ENCODE measurements at places on chromosomes 6 and 20.

- DNase-seq = peak; percentile 17
Measured at GRCh38 chr20:58981628-58982364, 740 bp downstream of the NELFCD start.

DNA sequence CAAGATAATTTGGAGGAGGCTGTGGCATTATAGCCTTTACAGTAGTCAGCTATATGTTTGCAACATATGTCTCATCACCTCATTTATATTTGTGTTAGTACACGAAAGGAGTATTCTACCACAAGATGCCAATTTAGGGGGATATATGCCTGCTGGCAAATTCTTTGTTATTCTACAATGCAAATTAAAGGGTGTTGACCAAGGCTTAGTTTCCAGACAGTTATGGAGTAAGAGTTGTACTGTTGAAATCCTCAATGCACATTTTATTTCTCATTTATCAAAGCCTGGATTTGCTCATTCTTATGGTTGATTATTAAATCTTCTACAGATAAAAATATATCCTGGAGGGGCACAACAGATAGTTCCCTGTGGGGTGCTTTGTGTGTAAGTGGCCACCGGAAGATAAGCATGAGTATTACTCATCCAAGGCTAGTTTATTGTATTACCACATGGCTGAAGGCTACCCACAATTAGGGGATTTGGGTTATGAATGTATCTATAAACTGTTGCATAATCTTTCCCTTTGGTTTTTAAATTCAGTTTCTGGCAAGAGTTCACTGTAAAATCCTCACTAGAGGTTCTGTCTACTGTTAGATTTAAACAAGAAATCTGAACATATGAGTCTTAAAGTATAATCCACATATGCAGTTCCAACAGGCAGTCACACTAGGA is 9.0 kb downstream of the CST9 start:
- no peak for DNase-seq

- DNase-seq = no peak
Measured at GRCh38 chr6:168397012-168397411, 44.0 kb upstream of the SMOC2 start.

DNA sequence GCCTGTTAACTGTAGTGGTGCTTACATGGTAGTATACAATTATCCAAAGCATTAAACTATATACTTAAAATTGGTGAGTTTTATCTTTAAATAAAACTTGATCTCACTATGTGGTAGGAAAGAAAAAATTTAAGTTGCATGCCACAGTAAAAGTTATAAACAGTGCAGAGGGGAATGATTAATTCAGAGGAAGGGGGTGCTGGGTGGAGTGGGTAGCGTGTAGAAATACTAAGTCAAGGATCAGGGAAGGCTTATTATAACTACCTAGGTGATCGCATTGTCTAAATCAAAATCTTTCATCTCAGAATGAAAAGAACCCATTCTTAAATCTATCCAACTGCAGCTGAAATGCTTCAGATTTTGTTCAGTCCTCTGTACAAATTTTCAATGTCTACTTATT is 428.3 kb downstream of the ADGRB3 start:
- no peak for DNase-seq

DNA sequence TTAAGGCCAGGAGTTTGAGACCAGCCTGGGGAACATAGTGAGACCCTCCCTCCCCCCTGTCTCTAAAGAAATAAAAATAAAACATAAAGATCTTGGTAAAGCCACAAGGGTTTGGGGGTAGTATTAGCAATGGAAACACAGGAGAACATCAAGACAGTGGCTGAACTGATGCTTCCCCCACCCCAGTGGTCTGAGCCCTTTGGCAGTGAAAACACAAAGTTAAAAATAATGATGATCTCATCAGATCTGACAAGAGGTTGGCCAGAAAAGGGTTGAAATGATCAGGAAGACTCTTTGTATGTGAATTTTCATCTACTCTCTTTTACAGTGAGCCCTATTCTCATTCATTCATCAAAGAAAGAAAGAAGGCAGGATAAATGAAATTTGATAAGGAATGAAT is 93.7 kb downstream of the KCNB1 start:
- DNase-seq = no peak

- DNase-seq = no peak
Measured at GRCh38 chr6:119610265-119610664, 260.7 kb upstream of the MAN1A1 start.

- no peak for DNase-seq
Measured at GRCh38 chr6:166470863-166471410, 88.2 kb upstream of the MPC1 start.

- DNase-seq = peak; percentile 80
Measured at GRCh38 chr6:35449287-35449881, 2.8 kb upstream of the FANCE start.

GRCh38 chr20:32164984-32165735 is 42.4 kb downstream of the PLAGL2 start:
- no peak for DNase-seq

DNA sequence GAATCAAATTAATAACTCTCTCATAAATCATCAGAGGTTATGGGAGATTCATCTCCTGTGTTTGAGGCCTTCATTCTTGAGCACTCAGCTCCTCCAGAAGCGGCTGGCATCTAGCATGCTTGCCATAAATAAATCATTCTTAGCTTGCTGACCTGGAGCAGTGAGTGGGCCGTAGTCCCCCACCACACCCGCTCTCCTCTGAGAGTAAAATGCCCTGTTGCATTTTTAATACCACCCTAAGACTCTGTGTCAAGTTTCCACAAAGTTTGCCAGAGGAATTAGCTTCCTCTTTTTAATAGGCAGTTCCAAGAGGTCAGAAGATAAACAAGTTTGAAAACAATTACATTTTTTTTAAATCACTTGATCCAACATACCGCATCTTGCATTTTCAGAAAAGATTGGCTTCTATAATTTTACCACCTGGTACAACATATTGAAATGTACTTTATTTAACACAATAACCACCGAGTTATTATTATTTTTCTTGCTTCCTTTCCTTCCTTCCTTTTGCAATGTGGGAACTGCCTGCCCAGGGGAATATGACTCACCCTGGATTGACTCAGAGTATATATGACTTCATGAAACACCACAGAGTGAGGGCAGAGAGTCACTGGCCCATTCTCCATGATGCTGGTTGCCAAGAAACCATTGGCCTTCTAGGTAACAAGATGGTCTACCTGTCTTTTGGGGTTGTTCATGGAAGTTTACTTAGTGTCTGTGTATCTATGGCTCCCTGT is 29.4 kb upstream of the CLIC5 start:
- DNase-seq = no peak

- DNase-seq = no peak
Measured at GRCh38 chr6:110755411-110755834, 59.8 kb downstream of the CDK19 start.

- no peak for DNase-seq
Measured at GRCh38 chr6:143294265-143294860, 156.1 kb downstream of the ADAT2 start.

DNA sequence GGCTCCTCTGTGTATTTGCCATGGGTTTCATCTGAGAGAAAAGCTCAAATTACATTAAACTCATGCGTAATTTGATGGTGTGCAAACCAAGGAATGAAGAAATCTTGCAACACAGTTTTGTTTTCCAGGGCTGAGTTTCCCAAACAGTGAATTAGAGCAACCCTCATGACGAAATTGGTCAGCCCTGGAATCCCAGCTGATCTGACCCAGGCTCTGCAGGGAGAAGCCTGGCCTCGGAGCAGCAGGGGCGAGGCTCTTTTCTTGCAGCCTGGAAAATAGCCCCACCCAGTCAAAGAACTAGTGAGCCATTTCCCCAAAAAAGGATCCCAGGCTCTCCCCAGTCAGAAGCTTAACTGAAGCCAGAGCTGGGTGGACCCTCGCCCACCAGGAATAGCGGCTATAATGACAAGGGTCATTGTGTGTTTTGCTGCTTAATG is 107.3 kb upstream of the SNX9 start:
- DNase-seq = no peak

DNA sequence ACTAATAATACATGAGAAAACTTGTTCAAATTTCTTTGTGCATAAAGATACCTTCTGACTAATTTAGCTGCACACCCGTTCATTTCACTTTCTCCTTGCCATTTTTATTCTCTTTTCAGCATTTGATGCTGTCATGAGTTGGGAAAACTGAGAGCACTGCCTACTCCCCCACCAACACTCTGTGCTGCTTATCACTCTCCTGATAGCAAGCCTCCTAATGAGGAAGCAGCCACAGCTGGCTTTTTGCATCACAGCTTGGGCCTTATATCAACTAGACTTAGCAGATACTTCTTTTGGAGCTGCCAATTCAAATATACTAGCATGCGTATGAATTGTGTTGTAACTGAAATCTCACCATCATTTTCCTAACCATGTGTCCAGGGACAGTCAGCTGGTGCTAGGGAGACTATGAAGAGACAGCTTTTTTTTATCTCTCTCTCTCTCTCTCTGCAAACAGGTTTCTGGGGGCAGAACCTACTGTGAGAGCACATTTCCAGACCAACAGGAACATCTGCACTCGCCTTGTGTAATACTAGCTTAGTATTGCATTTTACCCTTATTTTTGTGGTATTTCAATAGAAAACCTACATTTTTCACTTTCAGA is 699.0 kb downstream of the KHDRBS2 start:
- DNase-seq = no peak

GRCh38 chr20:40945754-40946450 is 82.7 kb upstream of the TOP1 start:
- DNase-seq = peak; percentile 23

DNA sequence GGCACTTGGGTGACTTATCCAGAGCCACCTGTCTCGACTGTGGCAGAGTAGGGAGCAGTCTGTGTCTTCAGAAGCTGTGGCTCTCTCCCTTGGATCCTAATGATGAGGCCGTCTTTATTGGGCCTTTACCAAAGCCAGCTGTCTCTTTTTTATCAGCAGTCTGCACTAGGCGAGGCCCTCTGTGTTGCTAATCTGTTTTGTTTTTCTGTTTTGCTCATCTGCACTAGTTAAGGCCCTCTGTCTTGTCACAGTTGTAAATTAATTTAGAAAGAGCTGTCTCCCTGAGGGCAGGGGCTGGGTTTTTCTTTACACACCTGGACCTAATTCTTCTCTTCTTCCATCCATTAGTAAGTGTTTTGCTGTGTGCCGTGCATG is 45.0 kb downstream of the CDS2 start:
- DNase-seq = no peak

DNA sequence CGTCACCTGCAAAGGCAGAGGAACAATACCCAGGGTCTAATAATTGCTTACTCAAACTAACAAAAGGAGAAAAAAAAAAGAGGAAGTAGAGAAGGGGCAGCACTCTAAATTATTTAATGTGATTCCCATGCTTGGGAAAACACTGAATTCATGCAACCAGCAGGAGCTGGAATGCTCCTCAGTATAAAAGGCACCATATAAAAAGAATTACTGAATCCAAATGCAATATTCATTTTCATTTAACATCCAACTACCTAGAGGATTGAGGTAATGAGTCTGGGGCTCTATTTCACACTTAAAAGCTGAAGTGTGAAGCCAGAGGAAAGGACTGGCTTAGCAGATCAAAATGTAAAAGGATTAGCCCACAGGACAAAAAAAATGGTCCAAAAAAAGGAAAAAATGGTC is 8.7 kb downstream of the B4GALT5 start:
- DNase-seq = no peak

DNA sequence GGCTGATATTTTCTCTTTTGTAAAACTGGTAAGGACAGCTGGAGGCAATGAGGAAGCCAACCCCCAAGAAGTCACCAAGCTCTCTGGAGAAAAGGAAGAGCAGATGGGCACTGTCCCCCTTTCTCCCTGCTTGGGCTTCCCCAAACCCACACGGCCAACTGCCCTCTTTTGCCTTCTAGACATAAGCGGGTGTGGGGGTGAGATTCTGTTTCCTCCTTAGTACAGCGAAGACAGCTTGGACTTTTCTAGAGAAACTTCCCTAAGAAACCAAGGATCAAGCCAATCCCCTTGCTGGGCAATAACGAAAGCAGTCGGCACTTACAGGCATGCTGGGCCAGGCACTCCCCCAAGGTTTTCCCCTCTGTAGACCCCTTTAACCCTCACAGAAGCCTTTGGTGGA is 110.3 kb downstream of the CDC5L start:
- no peak for DNase-seq

GRCh38 chr20:58546416-58546711 is 31.2 kb upstream of the APCDD1L start:
- DNase-seq = no peak

GRCh38 chr20:558117-558516 is 14.5 kb upstream of the CSNK2A1 start:
- no peak for DNase-seq

DNA sequence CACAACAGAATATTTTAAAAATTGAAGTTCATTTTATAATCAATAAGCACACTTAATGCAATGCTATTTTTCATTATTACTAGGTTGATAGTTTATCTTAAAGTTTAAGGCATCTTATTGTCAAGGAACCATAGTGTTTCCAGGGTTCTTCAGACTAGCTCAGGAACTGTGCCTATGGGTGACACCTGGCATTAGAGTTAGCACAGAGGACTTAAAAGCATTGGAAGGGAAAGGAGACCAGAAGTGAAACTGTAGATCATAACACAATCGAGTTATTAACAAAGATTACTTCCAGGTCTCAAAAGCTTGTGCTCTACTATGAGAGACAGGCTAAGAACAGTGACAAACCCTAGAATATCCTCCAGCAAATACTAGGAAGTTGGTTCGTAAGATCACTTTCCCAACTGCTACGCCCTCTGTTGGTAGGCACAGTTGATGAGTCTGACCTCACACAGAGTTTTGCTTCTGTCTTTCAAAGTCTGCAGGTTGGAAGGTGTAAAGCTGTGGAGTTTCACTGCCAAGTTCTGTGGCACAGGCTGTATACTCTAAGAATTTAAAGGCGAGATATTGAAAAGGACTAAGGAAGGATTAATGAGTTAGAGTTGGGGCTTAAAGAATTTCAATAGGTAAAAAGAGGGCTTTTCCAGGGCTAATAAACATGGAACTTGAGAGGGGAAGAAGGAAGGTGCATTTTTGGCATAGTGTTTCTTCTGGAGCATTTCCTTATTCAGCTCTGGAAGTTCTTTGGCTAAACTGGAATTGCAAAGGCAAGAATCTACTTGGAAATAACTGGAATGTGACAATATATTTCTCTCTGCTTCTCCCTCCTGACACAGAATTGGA is 531.3 kb upstream of the JAG1 start:
- peak; percentile 12 for DNase-seq

DNA sequence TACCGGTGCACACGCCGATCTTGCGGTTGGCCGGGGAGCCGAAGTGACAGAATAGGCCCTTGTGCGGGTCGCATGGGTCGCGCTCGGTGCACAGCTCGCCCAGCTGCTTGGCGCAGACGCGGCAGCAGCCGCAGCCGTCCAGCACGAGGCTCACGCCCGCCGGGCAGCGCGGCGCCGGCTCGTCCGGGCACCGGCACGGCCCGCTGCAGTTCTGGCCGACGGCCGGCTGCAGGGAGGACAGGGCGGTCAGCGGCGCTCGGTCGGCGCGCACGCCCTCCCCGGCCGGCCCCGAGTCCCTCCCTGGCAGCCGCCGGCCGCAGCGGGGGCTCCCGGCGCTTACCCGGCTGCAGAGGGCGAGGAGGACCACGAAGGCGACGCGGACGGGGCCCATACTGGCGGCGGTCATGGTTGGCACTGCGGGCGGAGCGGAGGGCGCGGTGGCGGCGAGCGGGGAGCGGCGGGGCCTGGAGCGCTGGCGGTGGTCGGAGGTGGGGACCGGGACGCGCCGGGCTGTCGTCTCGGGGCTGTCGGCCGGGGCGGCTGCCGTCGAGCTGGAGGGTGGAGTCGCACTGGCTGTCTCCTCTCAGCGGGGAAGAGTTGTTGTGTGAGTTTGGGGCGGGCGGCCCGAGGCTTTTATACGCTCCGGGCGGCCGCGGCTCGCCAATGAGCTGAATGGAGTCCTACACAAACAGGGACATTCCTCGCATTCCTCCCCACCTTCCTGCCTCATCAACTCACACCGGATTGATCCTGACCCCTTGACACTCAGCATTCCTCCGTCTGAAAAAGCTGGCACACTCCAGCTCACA is at the start of gene CCN2:
TSS of gene CCN2 (minus strand) at position 606 of the 809 bp plus-strand sequence. CDS start at position 406, 200 bp downstream.
- DNase-seq = no peak

- peak; percentile 2 for DNase-seq
Measured at GRCh38 chr6:32794510-32794909, 22.3 kb downstream of the HLA-DOB start.
